Inflammatory macrophage treated with lipopolysaccharide for 4 hours (primary cell): ENCODE measurements at places on chromosomes 11 and 22.
A peak's percentile ranks its signal among the peaks of the same experiment; 100 is the strongest.

- DNase-seq = no peak
These were observed 36.2 kb upstream of the ZC3H12C start for GRCh38 chr11:110056956-110057355.

DNA sequence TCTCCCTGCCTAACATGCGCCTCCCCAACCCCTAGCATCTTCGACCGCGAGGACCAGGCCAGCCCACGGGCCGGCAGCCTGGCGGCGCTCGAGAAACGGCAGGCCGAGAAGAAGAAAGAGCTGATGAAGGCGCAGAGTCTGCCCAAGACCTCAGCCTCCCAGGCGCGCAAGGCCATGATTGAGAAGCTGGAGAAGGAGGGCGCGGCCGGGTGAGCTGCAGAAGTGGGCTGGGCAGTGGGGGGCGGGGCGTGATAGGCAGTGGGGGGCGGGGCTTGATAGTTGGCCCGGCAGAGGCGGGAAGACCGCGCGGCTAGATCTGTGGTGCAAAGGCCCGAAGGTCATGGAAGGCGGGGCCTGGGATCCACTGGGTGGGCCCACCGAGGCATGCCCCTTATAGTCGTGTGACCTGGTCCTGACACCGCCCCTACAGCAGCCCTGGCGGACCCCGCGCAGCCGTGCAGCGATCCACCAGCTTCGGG lies 8.7 kb downstream of the SELENOM start:
- no peak for DNase-seq

DNA sequence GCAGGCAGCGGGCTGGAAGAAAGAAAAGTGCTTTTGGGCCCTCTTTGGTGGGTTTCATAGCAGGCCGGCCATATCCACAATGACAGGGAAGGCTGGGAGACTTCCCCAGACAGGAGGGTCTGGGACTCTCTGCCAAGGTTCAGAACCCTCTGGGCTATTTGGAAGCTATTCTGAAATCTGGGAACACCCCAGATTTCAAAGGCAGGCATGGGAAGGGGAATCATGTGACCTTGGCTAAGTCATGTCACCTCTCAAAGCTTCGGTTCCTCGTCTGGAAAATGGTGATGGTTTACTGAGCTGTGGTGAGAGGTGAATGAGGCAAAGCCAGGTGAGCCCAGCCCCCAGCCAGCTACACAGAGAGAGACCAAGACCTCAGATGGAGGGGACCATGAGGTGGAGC lies 4.6 kb downstream of the CASTOR1 start:
- DNase-seq = peak; percentile 80

DNA sequence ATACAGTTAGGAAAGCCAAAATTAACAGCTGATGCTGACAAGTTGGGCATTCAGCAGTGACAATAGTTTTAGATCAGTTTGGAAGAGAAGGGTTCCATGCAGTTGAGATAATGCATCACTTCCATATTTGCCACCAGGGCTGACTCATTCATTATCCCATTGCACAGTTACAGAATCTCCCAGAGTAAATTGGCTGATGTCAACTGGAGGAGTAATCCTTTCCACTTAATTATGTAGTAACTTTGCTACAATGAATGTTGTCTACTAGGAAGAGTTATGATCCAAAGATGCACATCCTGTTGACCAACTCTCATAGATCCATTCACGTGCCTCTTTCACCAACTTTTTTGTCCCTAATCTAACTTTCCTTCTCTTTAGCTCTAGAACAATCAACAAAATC lies 123.3 kb upstream of the LUZP2 start:
- no peak for DNase-seq

- no peak for DNase-seq
These were observed 8.3 kb upstream of the MICALL1 start for GRCh38 chr22:37897807-37898206.

- no peak for DNase-seq
These were observed 18.8 kb downstream of the RASD2 start for GRCh38 chr22:35559354-35560005.

GRCh38 chr11:15568440-15568839 lies 453.7 kb downstream of the INSC start:
- no peak for DNase-seq

DNA sequence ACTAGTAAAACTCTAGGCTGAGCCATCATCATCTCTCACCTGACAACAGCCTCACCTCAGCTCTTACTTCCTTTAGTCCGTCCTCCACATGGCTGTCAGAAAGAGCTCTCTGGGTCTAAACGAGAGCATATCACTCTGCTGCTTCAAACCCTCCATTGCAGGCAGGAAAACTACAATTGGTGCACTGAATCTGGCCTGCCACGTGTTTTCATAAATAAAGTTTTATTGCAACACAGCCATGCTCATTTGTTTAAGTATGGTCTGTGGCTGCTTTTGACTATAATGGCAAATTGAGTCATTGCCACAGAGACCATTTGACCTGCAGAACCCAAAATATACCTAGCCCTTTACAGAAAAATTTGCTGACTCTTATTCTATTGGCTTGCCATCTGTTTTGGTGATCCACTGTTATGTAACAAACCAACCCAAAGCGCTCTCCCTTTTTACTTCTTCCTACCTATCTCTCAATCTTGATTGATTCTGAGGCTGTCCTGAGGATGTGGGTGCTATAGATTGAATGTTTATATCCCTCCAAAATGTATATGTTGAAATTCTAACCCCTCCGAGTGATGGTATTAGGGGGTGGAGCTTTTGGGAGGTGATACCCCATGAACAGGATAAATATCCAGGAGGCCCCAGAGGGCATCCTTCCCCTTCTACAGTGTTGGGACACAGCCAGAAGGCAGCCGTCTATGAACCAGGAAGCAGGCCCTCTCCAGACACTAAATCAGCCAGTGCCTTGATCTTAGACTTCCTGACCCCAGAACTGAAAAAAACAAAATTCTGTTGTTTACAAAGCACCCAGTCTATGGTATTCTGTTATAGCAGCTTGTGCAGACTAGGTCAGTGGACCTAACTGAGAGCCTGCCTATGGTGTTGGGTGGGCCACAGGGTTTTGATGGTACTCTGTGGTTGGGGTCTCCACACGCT lies 99.9 kb downstream of the PIWIL4 start:
- no peak for DNase-seq

GRCh38 chr11:15852179-15852578 lies 504.2 kb downstream of the SOX6 start:
- peak; percentile 9 for DNase-seq

- DNase-seq = no peak
These were observed 59.2 kb downstream of the NFAM1 start for GRCh38 chr22:42372976-42373375.

GRCh38 chr11:7643314-7643713 lies 30.0 kb downstream of the CYB5R2 start:
- DNase-seq = no peak

GRCh38 chr11:41872870-41873269 lies 413.4 kb upstream of the LRRC4C start:
- DNase-seq = no peak

DNA sequence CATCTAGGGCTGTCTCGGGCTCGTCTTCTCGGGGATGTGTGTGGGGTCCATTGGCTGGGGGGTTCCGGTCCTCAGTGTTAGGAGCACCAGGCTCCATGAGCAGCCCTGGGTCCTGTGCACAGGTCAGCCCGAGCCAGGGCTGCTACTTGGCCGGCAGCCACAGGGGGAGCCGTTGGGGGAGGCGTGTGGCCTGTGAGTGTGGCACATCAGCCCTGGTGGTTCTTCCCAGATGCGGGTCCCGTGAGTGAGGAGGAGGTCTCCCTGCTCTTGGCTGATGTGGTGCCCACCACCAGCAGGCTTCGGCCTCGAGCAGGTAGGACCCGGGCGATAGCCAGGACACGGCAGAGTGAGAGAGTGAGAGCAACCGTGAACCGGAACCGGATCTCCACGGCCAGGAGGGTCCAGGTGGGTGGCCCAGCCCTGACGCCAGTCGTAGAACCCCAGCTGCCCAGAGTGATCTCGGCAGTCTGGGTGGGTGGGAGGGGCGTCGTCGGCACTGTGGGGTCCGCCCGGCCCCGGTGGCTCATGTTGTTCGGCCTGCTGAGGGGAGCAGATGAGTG lies 18.5 kb downstream of the IRF7 start:
- DNase-seq = no peak

DNA sequence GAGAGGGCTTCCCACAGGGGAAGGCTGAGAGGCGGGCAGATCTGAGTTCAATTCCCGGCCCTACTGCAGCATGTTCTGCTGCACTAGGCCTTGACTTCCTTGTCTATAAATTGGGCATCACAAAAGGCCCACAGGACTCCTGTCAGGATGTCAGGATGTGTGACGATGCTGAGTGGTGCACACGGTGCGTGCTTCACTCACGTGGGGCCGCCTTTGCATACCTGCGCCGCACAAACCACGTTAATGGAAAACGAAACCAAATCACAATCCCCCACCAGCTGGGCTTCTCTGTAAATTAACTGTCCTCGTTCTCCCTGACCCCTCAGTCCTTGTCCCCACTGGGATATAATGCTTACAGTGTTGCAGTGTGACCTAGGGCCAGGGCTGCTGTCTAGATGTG lies 32.3 kb upstream of the TSPAN18 start:
- no peak for DNase-seq

GRCh38 chr22:24483976-24484545 lies 11.1 kb upstream of the UPB1 start:
- no peak for DNase-seq

GRCh38 chr11:133828871-133829270 lies 16.4 kb downstream of the SPATA19 start:
- DNase-seq = no peak

- peak; percentile 23 for DNase-seq
These were observed 31.7 kb downstream of the FAM181B start for GRCh38 chr11:82701847-82702520.

DNA sequence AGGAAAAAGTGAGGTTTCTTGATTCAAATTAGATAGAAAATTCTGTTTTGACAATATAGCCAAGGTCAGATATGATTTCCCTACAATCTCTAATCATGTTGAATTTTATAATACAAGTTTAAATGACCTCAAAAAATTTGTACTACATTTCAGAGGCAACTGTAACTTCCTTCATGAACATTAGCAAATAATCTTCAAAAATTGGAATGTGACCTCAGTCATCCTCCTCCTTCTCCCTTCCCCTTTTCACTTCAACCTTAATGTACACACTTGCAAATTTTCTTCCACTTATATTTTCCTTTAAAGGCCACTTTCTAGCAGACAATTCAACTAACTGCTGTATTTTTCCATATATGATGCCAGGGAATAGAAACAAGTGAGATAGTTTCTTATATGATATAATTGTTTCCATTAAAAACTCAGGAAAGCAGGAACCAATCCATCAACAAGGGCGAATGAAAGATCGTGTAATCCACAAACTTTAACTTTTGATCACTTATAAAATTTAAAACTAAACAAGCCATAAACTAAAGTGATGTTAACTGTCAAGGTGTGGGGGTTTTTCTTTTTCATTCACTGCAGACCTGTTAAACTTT lies 60.3 kb downstream of the MAML2 start:
- peak; percentile 53 for DNase-seq

DNA sequence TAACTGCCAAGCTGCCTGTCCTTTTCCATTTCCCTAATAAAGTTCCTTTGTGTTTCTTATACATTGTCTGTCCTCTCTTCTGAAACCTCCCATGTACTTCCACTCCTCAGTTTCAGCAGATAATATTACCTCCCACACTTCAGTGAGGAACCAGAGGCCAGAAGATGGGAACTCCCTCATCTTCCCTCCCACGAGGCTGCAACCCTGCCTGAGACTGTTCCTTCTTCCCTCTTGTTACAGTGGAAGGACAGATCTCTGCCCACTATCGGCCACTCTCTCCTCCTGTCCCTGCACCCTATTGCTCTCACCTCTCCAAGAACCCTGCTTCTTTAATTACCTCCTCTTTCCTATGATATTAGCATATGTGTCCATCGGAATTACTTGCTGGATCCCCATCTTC lies 38.1 kb upstream of the SWAP70 start:
- DNase-seq = peak; percentile 89

DNA sequence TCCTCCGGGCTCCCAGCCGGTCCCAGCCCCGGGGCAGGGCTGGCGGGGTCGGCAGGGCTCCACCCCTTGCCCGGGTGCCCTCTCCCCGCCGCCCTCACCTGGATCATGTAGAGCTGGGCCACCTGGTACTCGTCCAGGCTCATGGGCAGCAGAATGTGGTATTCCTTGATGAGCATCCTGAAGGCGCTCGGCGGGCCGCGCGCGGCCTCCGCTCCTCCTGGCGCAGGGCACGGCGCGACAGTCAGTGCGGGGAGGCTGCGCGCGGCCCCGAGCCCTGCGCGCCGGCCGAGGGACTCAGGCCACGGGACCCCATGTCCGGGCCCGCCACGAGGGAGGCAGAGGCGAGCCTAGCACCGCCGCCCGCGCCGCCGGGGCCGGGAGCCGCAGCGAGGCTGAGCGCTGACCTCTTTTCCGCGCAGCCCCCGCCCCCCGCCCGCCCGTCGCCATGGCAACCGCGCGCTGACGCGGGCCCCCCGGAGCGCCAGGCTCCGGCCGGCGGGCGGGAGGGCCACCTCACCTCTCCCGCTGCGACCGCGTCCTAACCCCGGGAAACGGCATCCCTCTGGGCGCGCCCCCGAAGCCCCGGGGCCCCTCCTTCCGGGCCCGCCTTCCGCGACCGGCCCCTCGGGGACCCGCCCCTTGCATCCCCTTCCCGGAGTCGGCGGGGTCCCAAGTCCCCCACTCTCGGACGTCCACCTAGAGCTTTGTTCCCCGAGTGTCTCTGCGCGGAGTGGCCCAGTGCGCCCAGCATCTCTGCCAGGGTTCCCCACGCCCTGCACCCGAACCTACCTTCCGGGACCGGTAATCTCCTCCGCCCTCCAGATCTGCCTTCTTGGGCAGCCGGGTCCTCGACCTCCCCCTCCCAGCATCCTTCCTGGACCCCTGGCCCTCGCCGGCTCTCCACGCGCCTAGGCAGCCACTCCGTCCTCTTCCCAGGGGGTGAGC lies 886 bp downstream of the PITPNM1 start:
- DNase-seq = no peak

- no peak for DNase-seq
These were observed 21.3 kb upstream of the CWF19L2 start for GRCh38 chr11:107478922-107479321.

- DNase-seq = no peak
These were observed 193.7 kb downstream of the OPCML start for GRCh38 chr11:133338588-133338987.

DNA sequence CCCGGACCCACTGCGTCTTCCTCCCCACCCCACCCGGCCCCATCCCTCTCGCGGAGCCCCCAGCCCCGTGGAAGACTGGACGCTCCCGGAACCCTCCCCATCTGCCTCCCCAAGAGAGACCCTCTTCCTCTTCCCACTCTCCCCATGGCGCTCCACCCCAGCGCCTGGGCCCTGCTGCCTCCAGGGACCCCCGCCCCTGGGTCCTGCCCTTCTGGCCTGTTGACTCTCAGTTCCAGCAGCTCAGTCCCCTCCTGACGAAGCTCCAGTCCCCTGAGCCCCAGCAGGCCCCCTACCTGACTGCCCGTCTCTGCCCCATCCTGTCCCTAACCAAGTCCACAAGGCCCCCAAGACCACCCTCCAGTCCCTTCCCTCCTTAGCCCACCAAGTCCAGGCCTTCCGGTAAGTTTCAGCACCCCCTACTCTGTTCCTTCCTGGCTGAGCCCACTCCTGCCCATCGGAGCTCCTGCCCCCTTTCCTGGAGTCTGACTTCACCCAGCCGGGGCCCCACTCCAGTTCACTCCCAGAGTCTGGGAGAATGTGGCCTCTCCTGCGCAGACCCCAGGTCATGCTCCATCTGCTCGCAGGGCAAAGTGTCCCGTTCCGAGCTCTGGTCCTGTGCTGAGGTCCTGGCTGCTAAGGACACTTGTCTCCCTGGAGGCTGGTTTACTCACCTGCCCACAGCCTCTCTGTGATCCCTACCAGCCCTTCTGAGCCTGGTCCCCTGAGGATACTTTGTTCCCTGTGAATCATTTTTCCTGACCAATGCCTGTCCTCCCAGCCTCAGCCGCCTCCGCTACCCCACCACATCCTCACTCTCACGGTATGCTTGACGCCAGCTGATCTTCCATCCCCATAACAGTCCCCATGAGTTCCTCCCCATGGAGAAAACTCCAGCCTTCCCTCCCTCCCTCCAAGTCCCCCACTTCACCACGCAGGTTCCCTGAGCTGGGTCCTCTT lies 722 bp downstream of the IFITM10 start:
- no peak for DNase-seq
